ENCODE measurements at places on chromosomes 2 and 18.

- DNase-seq: peak; percentile 22
Observed at GRCh38 chr2:45177870-45178269, 168.6 kb upstream of the SIX2 start.

DNA sequence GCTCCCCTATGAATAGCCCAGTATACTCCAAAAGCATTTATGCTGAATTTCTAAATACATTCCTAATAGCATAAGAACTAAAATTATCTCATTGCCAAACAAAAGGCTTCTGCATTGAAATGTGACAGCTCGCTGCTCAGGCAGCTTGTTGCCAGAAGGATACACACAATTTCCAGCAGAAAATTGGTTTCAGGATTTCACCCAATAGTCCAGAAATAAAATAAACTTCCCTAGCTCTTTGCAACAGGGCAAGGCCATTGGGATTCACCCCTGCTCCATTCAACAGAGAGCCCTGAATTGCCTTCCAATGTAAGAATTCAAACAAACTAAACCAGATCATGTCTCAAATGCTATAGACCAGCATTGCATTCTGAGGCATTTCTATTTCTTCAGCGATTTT is 70.7 kb downstream of the RBM43 start:
- no peak for DNase-seq

DNA sequence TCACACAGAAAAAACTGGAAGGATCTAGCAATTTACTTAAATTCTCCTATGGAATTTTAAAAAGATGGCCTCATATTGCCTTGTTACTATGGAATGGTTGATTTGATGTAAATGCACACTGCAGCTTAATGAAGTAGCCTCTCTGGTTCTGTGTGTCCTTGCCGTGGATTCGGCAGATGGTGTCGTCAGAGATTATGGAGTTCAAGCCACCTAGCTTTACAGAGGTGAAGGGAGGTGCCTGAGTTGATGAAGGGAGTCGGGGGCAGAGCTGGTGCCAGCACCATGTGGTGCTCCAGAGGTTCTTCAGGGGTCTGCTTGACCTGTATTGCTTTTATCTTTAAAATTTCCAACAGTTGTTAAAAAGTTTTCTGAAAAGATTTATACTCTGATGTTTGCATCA is 48.8 kb downstream of the ASAP2 start:
- no peak for DNase-seq

GRCh38 chr2:213834331-213834730 is 550.1 kb downstream of the SPAG16 start:
- DNase-seq: no peak

DNA sequence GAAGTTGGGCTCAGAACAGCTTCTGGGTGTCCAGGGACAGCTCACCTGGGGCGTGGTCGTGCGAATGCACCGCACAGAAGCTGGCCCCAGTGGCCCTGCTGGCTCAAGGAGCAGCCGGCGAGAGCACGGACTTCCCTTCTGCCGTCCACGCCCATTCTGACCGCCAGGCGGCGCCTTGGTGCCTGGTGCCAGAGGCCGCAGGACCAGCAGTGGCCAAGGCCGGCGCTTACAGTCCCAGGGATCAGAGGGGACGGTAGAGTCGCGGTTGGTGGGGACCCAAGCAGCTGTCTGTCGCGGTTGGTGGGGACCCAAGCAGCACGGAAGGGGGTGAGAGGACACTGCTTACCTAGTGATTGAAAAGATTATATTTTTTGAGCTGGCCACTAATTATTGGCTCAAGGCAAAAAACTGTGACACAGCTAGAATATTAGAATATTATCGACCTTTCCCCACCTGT is 25.7 kb downstream of the NPPC start:
- peak; percentile 57 for DNase-seq

DNA sequence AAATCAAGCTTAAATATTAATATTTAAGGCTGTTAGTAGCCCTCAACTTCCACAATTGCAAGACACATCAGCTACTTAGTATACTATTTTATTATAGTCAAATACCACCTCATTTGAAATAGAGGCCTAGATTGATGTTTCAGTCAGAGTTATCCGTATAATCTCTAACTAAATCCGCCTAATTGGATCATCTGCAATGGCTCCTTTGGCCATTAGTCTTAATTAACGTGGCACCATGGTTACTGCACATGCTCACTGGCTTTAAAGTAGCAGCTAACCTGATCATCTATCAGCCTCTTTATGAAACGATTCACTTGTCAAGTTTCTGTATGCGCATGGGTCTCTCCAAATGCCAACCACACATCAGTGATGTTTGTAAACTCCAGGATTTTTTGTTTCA is 112.3 kb downstream of the COLEC12 start:
- no peak for DNase-seq

DNA sequence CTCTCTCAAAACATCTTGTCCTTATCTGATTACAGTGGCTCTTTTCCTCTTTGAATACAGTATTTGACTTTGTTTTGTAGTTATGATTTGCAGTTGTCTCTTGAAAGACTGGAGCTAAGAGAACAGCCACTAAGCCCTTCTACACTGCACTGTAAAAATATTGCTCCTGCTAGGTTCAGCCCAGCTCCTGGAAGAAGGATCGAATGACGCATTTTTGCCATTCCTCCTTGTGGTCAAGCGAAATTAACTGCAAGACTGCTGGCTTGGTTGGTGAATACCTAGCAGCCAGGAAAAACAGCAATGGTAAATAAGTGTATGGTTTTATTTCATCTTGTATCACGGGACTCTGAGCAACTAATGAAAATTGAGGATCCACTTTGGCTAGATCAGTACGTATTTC is 407.8 kb upstream of the CDH2 start:
- no peak for DNase-seq

- DNase-seq: no peak
Observed at GRCh38 chr2:6325616-6326015, 540.1 kb downstream of the CMPK2 start.

DNA sequence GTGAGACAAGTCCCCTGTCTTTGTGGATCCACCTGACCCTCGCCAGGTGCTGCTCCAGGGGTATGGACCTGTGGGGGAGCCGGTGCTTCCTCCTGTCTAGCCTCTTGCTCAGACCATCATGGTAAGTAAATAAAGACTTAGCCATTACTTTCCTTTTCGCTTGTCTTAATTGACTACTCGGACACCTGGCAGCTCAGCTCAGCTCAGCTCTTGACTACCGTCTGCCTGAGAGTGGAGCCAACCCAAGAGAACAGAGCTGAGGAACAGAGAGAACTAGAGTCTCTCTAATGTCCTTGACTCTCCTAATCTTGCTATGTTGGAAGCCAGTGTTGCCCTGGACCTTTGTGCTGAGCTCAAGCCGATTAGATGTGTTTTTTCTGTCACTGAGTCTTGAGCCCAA is 170.3 kb upstream of the CXCR4 start:
- DNase-seq: no peak

- no peak for DNase-seq
Observed at GRCh38 chr2:8606226-8606625, 75.6 kb upstream of the ID2 start.

GRCh38 chr18:29307231-29307630 is 1130.3 kb upstream of the CDH2 start:
- no peak for DNase-seq

DNA sequence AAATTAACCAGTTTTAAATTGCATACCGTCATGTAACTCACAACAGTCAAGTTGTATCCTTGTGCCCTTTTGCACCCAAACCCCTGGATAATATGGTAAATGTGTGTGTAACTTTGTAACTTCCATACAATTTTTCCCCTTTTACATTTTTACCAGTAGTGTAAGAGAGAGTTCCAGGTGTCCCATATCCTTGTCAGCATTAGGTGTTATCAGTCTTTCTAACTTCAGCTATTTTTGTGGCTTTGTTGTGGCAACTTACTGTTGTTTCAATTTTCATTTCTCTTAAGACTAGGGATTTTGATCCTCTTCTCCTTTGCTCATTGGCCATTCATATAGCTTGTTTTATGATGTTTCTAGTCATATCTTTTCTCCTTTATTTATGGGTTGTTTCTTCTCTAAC is 94.6 kb downstream of the LCLAT1 start:
- DNase-seq: peak; percentile 16

DNA sequence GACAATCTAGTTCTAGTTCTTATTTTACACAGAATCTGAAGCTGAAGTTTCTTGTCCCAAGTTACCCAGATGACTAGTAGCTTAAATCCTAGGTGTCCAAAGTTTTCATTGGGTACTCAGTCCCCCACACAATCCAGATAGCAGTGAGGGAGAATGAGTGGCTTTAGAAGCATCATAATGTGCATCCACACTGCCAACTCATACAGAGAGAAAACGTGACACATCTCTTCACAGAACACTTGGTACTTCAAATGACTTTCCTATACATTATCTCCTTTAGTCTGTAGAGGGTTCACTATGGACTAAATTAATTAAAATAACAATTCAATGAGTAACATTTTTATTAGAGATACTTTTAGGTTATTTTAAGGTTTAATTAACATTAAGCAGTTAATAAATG is 45.2 kb downstream of the STRADB start:
- DNase-seq: no peak

- no peak for DNase-seq
Observed at GRCh38 chr2:120369250-120369649, 23.3 kb downstream of the INHBB start.

GRCh38 chr2:64982311-64982857 is 6.8 kb upstream of the SLC1A4 start:
- DNase-seq: no peak

- DNase-seq: no peak
Observed at GRCh38 chr2:173734797-173735196, 230.4 kb downstream of the SP3 start.

DNA sequence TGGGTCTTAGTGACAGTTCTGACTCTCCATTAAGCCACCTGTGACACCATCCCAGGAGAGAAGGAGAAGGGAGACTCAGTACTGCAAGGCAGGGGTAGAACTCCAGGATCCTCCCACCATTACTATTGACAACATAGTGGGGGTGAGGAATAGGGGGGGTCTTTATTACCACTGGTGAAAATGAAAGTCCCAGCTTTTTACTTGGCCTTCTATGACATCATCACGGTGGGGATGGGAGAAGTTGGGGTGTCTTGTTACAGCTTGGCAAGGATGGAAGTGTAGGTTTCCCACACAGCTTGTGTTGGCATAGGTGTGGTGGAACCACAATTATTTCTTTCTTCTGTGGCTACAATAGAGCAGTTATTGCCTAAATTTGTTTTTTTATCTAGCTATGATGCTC is 203.9 kb upstream of the DTNA start:
- DNase-seq: no peak

All from hematopoietic multipotent progenitor cell treated with erythropoietin and hydrocortisone succinate and interleukin-3 and kit ligand, for 8 days (in vitro differentiated cells).